ENCODE measurements at places on chromosomes 16 and 17.

GRCh38 chr17:6981426-6981825, 14.4 kb upstream of the ALOX12 start:
- no peak for DNase-seq

GRCh38 chr17:3695129-3695722, 729 bp downstream of the P2RX5 start:
- DNase-seq = no peak

DNA sequence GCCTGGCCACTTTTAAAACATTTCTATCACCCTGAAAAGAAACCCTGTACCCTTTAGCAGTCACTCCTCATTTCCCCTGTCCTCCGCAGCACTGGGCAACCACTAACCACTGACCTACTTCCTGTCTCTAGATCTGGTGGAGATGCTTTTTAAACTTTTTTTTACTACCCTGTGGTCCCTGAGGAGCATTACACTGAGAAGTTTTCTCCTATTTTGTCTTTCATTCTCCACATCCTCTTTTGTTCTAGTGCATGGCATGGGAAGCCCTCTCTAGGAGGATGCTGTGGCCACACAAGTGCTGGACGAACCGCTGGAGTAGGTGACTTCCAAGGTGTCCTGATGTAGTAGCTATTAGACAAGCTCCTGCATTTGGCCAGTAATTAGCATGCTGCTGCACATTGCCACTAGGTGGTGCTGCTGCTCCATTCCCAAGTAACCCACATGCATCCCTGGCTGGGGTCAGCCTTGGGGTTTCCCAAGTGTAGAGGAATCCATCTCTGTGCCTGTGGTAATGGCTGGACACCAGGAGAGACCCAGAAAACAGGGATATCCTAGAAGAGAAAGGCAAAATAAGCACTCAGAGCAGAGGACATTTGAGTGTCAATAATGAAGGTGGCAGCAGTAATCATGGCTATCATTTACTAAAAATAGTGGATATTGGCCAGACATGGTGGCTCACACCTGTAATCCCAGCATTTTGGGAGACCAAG, 143.8 kb upstream of the CRHR1 start:
- DNase-seq = peak; percentile 66

DNA sequence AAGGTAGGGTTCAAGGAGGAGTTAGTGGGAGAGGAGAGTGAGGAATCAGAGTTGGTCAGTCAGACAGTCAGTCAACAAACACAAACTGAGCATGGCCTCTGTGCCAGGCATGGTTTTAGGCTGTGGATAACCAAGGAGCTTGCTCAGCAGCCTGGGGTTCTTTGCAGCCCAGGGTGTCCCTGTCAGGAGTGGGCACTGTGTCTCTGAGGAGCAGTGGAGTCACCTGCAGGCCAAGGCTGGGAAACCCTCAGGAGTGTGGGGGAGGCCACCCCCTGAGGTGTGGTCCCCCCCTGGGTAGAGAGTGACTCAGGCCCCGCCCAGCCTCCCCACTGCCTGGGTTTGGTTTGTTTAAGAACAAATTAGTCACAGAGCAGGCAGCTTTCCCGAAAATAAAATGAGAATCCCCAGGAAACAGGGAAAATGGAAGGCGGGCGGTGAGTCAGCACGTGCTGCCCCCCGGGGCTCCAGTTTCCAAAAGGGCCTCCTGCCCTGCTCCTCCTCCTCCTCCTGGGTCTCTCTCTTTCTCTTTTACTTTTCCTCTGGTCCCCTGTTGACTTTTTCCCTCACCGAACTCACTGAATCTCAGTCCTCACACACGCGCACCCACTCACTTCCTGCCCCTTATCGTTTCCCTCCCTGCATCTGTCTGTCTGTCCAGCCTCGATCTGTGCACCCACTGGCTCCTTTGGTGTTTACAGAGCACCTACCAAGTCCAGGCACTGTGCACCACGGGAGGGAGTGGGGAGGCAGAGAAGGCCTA, 44.3 kb downstream of the SOCS3 start:
- no peak for DNase-seq

DNA sequence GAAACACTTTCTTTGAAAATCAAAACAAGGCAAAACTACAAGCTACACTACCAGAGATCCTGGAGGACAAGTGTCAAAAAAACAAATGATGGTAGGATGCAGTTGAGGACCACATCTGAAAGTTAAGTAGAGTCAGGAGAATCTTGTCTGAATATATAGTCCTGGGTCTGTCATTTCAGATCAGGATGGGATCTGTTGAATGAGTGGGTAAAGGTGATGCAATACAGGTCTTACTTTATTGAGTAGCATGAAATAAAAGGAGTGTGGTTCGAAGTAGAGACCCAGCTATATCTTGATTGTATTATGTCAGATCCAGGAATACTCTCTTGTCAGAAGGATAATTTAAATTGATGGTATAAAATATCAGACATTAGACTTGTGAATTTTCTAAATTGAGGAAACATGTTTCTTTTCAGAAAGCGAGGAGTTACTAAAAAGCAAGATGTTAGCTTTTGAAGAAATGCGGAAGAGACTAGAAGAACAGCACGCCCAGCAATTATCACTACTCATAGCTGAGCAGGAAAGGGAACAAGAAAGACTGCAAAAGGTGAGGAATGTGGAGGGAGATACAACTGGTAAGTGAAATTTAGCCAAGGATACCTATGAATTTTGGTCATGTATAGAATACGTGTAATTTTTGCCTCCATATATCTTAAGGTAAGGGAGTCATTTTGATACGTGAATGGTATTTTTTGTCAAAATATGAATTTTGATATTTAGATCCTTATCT, 15.1 kb upstream of the VPS35L start:
- DNase-seq = no peak

GRCh38 chr16:78745108-78746019, 645.9 kb downstream of the WWOX start:
- no peak for DNase-seq

DNA sequence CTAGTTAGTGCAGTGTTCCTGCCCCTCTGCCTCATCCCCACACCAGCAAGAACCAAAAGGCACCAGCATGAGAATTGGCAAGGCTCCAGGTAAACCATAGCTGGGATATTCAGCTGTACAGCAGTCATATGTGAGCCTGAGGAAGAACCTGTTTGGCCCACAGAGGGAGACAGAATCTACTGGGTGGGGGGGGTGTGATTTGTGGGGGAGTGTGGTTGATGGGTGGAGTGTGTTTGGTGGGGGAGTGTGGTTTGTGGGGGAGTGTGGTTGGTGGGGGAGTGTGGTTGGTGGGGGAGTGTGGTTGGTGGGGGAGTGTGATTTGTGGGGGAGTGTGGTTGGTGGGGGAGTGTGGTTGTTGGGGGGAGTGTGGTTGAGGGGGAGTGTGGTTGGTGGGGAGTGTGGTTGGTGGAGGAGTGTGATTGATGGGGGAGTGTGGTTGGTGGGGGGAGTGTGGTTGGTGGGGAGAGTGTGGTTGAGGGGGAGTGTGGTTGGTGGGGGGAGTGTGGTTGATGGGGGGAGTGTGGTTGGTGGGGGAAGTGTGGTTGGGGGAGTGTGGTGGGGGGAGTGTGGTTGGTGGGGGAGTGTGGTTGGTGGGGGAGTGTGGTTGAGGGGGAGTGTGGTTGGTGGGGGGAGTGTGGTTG, 19.5 kb downstream of the MINK1 start:
- DNase-seq = no peak

DNA sequence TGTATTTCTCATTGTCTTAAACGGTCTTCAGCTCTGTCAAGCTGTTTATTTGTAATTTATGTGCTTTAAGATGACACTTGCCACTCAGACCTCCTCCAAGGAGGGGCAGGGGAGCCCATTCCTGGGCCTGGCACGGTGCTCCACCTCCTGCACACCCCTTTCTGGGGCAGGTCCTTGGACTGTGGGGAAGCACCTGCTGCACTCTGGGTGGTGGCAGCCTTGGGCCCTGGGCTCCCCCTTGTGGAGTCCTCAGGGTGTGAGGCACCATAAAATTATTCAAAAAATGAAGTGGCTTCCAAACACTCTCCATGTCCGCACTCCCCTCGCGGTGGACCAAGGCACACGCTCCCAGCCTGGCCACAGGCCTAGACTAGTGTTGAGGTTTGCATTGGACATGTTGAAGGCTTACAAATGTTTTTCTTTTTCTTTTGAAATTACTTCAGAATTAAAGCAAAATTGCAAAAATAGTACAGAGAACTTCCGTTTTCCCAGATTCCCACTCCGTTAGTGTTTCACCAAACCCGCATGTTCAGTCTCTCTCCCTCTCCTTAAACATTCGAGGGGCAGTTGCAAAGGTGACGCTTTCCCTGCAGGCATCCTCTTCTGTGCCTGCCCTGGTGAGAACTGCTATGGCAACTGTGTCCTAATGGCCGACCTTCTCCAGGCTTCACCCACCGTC, 32.4 kb downstream of the FOXK2 start:
- peak; percentile 80 for DNase-seq

DNA sequence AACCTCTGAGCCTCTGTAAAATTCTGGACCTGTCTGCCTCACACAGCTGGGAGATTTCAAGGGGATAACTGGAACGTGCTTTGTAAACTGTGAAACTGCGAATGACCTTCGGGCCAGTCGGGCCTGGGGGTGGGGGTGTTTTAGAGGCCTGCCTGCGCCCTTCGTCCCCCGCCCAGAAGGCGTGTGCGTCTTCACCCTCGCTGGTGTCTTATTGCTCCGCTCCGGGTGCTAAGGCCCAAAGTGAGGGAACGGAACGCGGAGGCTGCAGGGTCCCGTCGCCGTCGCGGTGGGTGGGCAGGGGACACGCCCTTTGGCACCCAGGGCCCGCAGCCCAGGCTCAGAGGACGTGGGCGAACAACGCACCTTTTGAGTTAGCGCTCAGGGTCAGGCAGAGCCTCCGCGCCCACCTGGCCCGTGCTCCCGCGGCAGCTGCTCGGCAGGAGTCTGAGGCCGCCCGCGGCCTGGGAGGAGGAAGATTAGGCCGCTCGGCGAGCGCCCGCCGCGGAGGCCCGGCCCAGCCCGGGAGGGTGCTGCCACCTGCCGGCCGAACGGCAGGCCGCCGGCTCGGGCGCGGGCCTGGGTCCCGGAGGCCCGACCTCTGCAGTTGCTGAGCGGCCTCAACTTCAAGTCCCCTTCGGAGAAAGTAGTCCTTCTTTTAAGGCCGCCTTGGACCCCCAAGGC, 29.7 kb downstream of the DCAKD start:
- DNase-seq = peak; percentile 50

- peak; percentile 38 for DNase-seq
Measured at GRCh38 chr16:30068750-30069610, 3.4 kb downstream of the ALDOA start.

- DNase-seq = no peak
Measured at GRCh38 chr16:58096249-58096648, 32.9 kb downstream of the CFAP20 start.

DNA sequence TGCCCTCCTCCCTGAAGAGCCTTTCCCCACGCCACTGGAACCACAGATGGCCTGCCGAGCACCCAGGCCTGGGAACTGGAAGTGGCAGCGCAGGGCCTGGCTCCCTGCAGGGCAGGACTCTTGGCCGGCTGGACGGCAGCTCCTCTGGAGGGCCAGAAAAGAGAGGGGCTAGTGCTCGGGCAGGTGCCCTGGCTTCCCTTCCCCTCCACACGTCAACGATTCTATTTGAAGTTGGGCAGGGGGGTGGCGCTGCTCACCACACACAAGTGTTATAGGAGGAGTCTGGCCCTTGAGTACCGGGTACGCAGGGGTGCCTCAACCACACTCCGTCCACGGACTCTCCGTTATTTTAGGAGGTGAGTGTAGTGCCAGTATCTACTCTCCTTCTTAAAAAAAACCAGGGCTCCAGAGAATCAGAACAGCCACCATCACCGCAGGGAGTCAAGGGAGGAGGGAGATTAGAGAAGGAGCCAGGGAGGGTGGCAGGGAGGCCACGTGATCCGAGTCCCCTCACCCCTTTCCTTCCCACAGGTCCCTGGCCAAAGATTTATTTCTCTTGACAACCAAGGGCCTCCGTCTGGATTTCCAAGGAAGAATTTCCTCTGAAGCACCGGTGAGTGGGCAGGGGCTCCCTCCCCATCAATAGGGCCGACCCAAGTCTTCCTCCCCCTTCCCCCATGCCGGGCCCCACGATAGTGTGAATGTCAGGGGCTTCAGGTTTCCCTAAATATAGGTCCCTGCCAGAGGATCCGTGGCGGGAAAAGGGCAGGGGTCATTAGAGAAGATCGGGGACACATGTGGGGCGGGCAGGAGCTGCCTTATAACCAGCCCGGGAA, 1.4 kb upstream of the ALDOA start:
- DNase-seq = peak; percentile 49

- DNase-seq = peak; percentile 53
Measured at GRCh38 chr17:81401723-81402529, 6.7 kb downstream of the BAHCC1 start.
